ENCODE measurements at places on chromosomes 1 and 21.

GRCh38 chr1:1752636-1753606 is 25.3 kb downstream of the NADK start:
- DNase-seq: no peak

DNA sequence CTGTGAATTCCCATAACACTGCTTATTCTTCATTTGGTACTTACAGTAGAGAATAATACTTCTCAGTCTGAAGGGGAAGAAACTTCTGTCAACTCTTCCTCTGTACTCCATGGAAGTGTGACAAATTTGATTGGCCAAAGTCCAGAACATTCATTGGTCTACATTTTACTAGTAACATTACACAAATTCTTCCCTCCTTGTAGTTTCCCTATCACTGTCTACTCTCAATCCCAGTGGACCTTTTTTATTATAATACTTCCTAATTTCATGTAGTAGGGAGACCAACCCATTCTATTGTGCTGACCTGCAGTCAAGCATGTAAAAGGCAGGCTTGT is 74.7 kb downstream of the ALG6 start:
- no peak for DNase-seq

DNA sequence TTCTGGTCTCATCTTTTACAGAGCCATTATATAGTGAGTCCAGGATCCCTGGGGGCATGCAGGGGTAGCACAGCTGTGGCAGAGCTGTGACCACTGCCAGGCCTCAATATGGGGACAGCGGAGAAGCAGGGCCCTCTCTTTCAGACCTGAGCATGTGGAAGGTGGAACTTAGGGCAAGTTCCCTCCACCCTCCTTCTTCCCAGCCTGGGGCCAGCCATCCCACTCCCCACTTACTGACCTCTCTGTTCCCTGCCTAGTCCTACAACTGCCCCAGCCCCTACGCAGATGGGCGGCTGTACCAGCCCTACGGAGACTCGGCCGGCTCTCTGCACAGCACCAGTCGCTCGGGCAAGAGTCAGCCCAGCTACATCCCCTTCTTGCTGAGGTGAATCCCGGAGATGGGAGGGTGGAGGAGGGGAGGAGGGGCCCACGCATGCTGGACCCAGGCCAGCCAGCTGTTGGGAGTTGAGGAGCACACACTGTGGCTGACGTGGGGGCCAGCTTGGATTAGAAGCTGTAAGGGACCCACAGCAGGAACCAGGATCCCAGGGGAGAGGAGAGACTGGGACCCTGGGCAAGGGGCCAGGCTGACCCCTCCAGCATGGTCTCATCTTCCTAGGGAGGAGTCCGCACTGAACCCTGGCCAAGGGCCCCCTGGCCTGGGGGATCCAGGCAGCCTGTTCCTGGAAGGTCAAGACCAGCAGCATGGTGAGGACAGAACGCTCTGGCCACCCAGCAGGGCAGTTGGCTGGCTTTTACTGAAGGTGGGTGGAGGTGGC is 10.7 kb downstream of the PSRC1 start:
- no peak for DNase-seq

GRCh38 chr1:47623557-47623940 is 185.7 kb downstream of the FOXD2 start:
- DNase-seq: no peak

GRCh38 chr1:40197656-40198055 is 36.5 kb downstream of the RLF start:
- DNase-seq: no peak

- DNase-seq: no peak
These were observed 16.8 kb downstream of the C1orf116 start for GRCh38 chr1:207015791-207016190.

DNA sequence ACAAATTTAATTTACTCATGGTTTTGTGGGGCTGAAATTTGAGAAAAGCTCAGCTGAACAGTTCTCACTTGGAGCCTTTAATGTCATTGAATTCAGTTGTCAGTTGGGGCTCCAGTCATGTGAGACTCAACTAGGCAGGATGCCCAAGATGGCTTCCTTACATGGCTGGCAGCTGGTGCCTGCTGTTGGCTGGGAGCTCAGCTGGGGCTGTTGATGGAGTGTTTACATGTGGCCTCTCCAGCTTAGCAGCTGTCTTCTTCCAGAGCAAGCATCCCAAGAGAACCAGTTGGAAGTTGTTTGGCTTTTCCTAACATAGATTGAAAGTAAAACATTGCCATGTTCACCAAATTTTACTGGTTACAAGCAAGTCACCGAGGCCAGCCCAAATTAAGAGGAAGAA is 81.8 kb upstream of the KCNA3 start:
- no peak for DNase-seq

- DNase-seq: no peak
These were observed 174.6 kb upstream of the KIAA0040 start for GRCh38 chr1:175367039-175367758.

DNA sequence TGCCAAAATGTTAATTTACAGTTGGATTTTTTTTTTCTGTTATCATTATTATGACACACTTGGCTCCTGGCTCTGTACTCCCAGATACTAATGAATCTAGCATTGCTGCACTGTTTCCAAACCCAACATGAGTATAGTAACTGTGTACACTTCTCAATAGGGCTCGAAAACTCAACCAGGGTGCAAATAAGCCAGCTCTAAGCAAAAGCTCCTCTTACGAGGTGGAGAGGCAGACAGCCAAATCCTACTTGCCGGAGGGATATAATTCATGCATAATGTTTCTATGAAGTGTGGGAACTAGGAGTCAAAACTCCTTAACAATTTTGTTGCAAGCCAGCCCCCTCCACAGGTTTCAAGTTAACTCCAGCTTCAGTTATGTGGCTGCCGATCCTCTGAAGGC is 510.4 kb upstream of the ZP4 start:
- DNase-seq: no peak

DNA sequence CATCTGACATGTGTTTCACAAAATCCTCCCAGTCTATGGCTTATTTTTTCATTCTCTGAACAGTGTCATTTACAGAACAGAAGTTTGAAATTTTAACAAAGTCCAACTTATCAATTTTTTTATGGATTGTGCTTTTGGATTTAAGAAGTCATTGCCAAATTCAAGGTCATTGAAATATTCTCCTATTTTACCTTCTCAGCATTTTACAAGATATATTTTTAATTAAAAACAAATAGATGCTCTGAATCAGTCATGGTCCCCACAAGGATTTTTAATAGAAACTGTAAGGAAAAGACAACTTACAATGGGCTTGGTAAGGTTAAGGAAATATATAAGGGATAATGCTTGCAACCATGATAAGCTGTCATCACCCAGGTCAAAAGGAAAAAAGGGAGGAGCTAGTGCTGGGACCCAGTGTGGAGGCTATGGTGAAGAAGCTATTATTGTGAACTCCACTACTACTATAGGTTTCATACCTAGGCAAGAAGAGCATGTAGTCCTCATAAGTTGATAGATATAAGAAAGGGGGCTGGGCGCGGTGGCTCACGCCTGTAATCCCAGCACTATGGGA is 144.5 kb upstream of the KCNJ15 start:
- DNase-seq: no peak

- no peak for DNase-seq
These were observed 2.6 kb downstream of the TEDDM1 start for GRCh38 chr1:182397653-182398393.

DNA sequence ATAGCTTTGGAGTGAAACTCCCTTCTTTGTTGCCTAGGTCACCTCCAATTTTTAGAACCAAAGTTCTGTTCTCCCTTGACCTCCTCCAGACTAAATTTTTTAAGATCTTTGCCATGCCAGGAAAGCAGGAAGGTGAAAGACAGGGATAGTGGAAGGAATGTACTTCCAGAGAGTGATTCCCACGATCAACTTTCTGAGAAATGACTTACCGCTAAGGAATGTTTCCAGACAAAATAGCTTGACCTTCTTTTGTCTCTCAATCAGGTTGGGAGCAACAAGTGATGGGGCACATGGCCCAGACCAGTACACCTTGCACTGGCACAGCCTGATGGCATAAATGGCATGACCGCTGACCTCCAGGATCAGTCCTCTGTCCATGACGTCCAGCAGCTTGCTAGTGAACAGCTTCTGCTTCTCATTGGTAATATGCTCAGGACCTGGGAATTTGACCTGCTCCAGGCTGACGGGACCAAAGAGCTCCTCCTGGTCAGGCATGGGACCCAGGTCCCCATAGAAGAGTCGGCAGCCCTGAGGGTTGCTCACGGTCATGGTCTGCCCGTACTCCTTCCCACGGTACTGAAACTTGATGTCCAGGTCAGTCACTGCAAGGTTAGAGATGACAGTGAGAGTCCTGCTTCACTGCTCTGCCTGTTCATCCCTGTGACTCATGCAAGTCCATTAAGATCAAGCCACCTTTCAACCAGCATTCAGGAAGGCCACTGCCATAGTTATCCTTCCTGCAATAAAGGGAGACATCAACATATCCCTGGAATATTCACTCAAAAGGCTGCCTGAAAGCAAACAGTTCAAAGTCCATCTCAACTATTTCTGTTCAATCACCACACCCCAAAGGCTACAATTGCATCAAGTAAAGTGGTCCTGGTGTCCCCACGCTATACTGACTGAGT is 6.2 kb upstream of the C1orf74 start:
- no peak for DNase-seq

DNA sequence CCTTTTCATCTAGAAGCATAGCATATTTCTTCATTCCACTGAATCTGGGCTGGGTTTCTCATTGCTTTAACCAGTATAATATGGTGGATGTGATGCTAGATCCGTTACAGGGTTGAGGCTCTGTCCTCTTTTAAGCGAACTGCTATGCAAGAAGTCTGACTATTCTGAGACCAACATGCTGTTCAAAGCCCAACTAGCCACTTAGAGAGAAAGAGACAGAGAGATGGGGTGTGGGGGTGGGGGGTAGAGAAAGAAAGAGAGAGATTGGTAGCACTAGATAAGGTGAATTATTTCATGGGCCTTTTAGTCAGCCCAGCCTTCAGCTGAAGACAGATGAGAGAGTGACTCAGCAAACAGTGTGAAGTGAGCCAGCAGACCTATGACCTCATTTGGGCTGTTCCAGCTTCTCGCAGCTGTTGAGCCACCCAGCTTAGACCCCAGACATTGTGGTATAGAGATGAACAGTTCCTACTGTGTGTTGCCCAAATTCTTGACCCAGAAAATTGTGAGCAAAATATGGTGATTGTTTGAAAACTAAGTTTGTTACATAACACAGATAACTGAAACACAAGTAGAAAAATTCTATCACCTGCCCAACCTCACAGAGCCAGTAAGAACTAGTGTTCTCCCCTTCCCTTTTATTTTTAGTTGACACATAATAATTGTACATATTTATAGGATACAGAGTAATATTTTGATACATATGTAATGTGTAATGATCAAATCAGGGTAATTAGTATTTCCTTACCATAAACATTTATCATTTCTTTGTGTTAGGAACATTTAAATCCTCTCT is 40.7 kb upstream of the PRKACB start:
- peak; percentile 87 for DNase-seq

DNA sequence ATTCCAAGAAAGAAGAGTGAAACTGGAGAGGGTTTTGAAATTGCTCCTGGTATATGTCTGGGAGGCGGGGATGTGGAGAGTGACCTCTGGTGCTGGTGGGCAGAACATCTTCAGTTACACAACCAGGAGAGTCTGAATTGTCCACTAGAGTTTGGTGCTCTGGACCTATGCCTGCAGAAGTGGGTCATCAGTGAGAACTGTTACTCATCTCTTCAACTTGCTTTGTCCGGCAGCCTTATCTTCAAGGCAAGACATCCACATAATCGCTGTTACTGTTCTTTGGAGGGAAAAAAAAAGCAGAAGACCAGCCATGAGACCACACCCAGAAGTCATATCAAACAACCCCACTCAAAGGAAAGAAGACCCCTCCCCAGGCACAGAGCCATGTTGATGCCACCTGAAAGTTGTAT is 14.9 kb downstream of the SH2D1B start:
- DNase-seq: no peak

DNA sequence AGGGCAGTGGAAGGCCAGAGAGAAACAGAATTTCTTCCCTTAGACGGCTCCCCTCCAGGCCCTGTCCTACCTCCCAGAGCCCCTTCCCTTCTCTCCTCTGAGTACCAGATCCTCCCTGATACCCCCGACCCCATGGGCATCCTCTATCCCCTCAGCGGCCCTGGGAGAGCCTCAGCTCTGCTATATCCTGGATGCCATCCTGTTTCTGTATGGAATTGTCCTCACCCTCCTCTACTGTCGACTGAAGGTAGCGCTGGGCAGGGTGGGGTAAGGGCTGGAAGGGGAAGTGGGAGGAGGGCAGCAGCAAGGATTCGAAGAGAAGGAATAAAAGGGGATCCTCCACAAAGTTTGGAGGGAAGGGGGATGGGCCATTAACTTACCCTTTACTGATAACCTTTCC is 2.7 kb downstream of the FCER1G start:
- DNase-seq: no peak

- DNase-seq: no peak
These were observed 141.7 kb upstream of the EDN2 start for GRCh38 chr1:41626146-41626545.

DNA sequence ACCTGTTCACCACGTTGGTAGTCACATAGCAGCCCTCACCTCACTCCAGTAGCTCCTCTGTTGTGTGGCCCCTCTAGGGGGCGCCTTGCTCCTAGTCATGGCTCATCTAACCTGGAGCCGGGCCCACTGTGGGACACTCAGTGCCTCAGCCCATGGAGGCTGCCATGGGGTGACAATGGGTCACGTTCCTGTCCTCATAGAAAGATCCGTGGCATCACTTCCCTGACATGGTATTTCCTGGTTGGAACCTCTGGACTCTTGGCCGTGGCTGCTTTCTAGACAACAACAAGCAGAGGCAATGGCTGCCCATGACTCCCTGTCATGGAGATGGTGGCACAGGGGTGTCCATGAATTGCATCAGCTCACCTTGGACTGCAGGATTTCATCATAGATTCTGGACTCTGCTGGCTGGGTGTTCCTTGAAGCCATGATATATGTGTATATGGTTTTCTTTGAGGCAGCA is 27.5 kb upstream of the SLAMF6 start:
- DNase-seq: no peak

- peak; percentile 53 for DNase-seq
These were observed 3.6 kb downstream of the RGS1 start for GRCh38 chr1:192579010-192579738.

DNA sequence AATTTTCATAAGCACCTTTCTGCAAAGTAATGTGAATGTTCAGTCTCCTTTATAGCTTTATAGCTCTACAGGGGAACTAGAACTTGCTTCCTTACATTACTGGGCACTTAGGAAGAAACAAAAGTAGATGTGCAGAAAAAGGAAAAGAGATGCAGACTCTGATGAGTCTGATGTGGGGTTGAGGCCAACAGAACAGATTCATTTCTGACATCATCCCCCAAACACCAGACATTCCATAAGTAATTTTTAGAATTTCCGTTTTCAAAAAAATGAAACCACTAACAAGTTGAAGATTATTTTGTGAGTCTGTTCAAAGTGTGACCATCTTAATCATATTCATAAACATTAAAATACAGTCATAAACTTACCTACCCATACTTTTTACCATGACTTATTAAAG is 96.0 kb downstream of the NRIP1 start:
- no peak for DNase-seq

- no peak for DNase-seq
These were observed 2.8 kb downstream of the ARHGEF2 start for GRCh38 chr1:155975375-155976061.

- no peak for DNase-seq
These were observed 30.3 kb upstream of the PEX10 start for GRCh38 chr1:2442661-2443060.

- DNase-seq: no peak
These were observed 5.4 kb downstream of the HSD11B1 start for GRCh38 chr1:209710093-209710492.
